ENCODE measurements at places on chromosomes 5 and 9.

DNA sequence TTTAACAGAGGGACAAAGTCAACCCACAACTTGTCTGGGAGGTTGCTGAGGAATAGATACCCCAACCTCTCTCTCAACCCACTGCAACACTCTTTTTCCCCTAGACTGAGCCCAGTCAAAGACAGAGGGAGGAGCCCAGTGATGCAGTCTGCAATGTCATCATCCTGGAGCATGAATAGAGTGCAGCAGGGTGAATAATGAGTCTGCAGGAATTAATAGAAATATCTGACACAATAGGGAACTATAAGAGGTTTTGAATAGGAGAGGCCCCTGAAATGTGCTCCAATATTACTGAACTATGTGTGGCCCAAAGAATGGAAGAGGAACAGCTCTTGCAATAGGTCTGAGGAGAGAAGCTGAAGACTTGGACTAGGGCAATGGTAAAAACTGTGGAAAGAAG is 59.1 kb downstream of the PDCD1LG2 start:
- DNase-seq, result no peak

- DNase-seq, result no peak
Observed at GRCh38 chr5:110019119-110019518, 329.4 kb downstream of the MAN2A1 start.

DNA sequence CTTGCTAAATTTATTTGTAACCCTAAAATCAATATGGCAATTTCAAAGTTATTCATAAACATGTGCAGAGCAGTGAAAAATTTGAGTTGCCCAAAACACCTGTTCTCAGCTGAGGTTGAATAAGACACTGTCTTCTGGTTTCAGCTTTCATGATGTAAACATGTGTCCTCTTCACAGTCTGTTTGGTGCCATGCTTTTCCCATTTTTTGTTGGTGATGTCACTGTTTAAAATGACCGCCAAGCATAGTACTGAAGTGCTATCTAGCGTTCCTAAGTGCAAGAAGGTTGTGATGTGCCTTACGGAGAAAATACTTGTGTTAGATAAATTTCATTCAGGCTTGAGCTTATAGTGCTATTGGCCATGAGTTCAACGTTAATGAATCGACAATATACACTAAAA is 580.8 kb downstream of the ACTL7B start:
- DNase-seq, result no peak

DNA sequence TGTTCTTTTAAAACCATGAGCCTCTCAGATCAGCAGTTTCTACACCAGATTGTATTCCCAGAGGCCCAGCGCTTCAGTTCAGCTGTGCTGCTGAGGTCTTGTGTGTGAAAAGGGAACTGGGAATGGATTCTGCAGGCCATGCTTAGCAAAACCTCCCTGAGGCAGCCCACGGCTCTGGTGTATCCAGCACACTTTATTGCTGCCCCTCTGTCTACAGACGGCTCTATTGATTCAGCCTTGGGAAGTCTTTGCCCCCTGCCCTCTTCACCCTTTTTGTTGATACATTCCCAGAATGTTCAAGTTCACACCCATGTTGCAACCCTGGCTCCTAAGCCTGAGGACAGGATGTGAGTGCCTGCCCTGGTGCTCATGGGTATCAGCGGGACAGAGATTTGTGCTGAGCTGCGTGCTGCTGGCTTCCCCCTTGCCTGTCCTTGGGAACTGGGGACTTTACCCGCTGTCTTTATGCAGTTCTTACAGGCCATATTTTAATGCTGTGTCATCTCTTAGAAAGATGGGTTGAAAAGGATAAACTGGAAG is 37.3 kb downstream of the ARHGAP26 start:
- DNase-seq, result peak; percentile 20
